ENCODE measurements at places on chromosomes 6 and 20. TPM values are rescaled to one million over a fixed set of nuclear protein-coding genes. Genes with fewer than 3 reads are reported as not detected.

The DYNLT2 gene
- 2.1 TPM for total RNA-seq

DNA sequence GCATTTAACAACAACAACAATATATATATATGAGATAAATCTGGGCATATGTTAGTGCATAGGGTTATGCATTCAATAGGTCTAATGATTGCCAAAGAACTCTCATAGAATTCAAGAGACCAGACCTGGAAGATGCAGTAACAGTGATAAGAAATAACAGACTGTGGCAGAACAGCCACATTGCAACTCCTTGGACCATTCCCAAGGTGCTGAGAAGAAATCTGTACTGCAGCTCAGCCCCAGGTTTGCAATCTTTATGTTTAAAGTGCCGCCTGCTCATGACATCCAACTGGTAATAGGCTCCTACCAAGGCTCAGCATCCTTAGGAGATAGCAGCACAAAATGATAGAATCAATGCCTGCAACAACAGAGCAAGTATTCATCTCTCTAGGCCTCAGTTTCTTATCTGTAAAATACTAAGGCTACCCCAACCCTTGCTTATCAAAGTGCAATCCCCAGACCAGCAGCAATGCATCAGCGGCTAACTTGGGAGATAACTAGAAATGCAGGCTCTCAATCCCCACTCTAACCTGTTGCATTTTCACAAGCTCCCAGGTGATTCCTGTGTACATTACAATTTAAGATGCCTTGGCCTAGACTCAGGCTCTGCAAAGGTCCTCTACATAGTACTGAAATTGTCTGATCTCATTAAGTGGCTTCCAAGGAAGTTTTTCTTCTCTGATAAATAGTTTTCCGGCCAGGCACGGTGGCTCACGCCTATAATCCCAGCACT is 30.6 kb upstream of the PIM1 start:
- no peak for DNase-seq

DNA sequence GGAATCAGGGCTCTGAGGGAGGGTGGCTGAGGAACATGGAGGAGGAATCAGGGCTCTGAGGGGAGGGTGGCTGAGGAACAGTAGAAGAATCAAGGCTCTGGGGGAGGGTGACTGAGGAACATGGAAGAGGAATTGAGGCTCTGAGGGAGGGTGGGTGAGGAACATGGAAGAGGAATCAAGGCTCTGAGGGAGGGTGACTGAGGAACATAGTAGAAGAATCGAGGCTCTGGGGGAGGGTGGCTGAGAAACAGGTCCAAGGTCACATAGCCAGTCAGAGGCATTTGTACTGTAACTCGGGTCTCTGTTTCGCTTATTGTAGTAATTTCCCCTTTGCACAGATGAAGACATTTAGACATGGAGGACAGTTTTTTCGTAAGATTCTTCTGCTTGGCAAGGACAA is 164.8 kb downstream of the SOBP start:
- DNase-seq, result no peak

GRCh38 chr20:63898882-63899558 is 4.1 kb downstream of the DNAJC5 start:
- DNase-seq, result no peak

- DNase-seq, result no peak
Observed at GRCh38 chr6:18681832-18682503, 294.8 kb downstream of the RNF144B start.

DNA sequence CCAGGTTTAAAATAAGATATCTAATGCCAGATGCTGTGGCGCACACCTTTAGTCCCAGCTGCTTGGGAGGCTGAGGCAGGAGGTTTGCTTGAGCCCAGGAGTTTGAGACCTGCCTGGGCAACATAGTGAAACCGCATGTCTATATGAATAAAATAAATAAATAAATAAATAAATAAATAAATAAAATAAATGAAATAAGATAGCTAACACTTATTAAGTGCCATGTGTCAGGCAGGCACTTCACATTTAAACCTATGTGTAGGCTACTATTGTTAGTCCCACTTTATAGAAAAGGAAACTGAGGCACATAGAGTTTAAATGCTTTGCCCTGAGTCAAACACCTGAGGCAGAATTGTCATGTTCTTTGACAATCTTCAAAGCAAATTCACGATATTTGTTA is 32.9 kb upstream of the RREB1 start:
- no peak for DNase-seq

GRCh38 chr20:61490721-61491120 is 238.7 kb downstream of the CDH4 start:
- DNase-seq, result no peak

- no peak for DNase-seq
Observed at GRCh38 chr6:157253699-157254098, 69.6 kb downstream of the TMEM242 start.

DNA sequence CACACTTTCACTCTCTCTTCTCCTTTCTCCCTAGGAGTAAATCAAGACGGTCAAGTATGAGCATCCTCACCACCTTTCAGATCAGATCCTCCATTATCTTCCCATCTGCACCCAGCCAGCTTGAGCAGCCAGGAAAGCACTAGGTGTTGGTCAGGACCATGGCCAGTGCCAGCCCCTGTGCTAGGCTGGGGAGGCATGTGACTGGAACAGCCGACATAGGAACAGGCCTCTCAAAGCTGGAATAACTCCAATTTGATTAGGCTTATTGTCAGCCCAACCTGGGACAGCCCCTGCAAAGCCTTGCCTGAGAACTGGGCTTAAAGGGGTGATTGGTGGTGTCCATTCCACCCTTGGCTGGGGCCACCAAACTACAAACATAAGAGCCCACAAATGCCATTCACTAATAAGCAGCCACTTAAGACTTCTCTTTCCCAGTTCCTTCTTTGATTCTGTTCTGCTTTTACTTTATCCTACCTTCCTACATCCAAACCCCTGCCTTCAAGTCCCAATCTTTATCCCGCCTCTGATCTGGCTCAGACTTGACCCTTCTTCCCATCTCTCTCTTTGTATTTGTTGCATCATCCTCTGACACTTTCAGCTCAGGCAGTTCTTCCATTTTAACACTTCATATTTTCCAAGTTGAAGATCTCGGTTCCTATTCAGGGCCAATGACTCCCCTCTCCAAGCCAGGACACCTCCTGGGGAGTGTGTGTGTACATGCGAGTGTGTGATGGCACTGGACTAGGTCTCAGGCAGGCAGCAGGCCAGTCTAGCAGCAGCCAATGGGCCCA is 4.5 kb upstream of the TREM2 start:
- peak; percentile 36 for DNase-seq
